ENCODE measurements at places on chromosomes 13 and 19. TPM values are rescaled to one million over a fixed set of nuclear protein-coding genes. Genes with fewer than 3 reads are reported as not detected.

The CCDC61 gene
- 3.0 TPM for total RNA-seq

The SLC10A2 gene
- not detected for total RNA-seq

The THSD8 gene
- total RNA-seq: not detected

The SLC25A41 gene
- 0.14 TPM for total RNA-seq

The HSD17B14 gene
- not detected for total RNA-seq

The ADM5 gene
- 5.5 TPM for total RNA-seq

The ASF1B gene
- 102 TPM for total RNA-seq

The NMRK2 gene
- 1.1 TPM for total RNA-seq

The CLEC17A gene
- 0.04 TPM for total RNA-seq

The RNF126 gene
- total RNA-seq: 38.8 TPM

DNA sequence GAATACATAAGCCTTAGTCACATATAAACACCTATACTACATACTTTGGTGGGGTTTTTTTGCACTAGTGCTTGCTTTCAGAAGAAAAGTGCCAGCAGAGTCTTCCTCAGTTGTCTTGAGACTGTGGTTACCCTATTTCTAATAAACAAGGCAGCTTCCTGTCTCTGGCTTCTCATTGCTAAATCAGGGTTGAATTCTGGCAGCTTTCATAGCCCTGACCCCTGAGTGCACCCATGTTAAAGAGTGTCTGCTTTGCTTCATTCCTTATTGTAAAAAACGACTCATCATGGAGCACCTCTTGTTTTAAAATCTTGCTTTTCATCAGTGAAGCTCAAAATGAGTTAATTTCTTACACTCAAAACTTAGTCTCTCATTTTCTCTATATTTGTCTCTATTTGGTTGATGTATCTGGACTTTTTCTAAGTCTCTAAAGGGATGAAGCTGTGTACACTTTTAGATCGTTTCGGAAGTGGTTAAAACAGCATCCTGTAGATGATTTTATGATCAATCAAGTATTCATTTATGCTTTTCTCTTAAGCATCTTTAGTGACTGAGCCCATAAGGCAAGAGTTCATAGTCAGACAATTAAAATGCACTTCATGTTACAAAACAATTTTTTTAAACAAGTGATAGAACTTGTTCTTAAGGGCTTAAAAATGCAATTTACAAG, 72.1 kb downstream of the KLF12 start:
- no peak for DNase-seq

DNA sequence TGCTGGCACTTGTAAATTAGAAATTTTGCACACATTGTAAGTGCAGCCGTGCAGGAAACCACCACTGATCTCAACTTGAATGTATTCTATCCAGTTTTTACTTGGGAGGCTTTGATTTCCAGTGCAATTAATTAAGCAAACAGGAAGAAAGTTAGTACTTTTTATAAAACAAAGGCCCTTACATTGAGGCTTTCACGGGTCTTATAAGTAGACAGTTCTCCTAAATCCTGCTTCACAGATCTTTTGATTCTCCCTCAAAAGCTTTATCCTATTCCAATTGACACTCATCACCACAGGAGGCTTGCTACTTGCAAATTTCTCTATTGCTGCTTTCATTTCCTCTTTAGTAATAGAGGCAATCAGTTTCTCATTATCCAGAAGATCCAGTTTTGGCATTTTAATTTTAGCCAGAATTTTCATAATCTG, 90.1 kb downstream of the ERCC5 start:
- DNase-seq: no peak

DNA sequence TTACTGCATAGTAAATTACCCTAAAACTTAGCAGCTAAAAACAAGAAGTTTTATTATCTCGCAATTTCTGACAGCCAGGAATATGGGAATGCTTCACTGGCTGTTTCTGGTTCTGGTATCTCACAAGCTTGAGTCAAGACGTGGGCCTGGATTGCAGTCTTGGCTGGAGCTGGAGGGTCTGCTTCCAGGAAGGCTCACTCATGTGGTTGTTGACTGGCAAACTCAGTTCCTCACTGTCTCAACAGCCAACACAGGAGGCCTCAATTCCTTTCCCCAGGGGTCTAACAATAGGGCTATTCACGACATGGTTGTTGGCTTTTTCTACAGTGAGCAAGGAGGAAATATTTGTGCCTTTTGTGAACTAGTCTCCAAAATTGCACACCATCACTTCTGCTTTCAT, 146.3 kb downstream of the GPC5 start:
- DNase-seq: peak; percentile 65

DNA sequence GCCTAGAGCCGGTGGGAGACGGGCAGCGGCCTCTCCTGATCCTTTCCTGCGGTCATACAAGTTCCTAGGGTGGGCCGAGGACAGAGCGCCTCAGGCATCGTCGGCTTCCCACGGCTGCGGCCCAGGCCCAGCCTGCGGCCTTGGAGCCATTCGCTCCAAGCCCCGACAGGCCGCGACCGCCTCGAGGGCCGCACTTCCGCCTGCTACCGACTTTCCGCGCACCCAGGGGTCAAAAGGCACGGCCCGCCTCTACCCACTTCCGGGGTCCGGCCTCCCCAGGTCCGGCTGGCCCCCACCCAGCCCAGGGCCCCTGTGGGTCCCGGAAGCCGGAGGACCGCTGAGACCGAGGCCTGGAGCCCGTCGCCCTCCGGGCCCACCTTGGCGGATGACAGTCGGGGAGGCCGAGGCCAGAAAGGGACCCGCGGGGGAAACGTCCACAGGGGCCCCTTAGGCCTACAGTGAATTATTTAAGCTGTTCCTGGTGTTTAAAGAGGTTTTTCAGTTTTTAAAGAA, 16.2 kb downstream of the ZIC2 start:
- DNase-seq: no peak

- DNase-seq: no peak
These were observed 34.3 kb downstream of the ELF1 start for GRCh38 chr13:40984668-40985366.

DNA sequence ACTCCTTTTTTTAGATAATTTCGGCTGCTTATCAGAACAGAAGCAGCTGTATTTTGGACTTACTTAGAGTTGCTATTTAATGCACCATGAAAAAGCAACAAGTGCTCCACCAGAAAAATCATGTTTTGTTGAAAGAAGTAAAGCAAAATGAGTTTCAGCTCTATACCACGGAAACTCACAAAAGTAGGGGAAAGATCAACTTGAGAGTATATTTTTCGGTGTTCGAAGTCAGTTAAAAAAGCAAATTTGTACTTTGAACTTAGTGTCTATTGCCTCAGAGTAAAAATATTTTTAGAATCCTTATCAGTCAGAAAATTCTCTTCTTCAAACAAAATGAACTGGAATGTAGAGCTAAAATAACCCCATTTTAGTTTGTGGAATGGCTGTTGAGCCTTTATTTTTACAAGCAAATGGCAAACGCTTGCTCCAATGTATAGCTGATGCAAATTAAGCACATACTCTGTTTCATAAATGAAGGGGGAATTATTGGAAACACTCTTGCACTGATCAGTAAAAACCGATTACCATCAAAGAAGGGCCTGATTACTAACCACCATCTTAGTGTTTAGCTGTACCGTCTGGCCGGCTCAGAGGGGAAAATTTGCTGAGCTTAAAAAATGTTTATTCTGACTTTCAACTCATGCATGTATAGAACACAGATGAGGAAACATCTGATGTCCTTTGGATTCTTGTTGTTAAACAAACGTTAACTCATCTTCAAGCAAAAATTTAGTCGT, 540.7 kb downstream of the GPC6 start:
- DNase-seq: no peak

GRCh38 chr13:98200211-98200878, 23.3 kb upstream of the RNF113B start:
- no peak for DNase-seq

- no peak for DNase-seq
These were observed 446.4 kb downstream of the COG6 start for GRCh38 chr13:40101708-40102359.

- no peak for DNase-seq
These were observed 2.4 kb upstream of the ZNF506 start for GRCh38 chr19:19823916-19824315.

DNA sequence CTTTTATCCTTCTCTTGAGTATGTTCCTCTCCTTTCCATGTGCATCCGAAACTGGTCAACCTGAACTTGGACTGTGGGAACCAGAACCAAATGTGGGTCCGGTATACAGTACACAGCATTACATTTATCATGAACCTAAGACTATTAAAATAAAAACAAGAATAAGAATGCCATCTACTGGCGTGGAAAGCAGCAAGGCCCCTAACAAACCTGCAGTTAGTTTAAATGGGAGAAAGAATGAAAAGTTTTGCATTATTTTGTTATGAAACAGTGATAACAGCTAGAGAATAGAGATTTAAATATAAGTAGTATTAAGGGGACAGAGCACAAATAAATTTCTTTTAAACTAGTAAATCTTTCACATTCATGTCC, 159.5 kb downstream of the RBM26 start:
- DNase-seq: no peak

GRCh38 chr19:38713227-38713649, 31.0 kb downstream of the CAPN12 start:
- peak; percentile 69 for DNase-seq

DNA sequence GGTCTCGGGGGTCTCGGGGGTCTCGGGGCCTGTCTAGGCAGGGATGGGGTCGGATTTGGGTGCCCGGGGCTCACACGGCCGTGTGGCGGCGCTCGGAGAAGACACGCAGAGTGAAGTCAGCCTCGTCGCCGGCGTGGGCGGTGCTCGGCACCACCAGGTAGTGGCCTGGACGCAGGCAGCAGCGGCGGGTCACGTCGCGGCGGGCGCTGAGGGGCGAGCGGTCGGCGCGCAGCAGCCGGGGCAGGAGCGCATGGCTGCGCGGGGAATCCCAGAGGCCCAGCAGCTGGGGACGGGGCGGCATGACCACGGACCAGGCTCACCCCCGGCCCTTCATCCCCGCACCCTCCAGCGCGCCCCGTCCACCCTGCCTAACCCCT, 8.2 kb downstream of the CAPN12 start:
- no peak for DNase-seq

DNA sequence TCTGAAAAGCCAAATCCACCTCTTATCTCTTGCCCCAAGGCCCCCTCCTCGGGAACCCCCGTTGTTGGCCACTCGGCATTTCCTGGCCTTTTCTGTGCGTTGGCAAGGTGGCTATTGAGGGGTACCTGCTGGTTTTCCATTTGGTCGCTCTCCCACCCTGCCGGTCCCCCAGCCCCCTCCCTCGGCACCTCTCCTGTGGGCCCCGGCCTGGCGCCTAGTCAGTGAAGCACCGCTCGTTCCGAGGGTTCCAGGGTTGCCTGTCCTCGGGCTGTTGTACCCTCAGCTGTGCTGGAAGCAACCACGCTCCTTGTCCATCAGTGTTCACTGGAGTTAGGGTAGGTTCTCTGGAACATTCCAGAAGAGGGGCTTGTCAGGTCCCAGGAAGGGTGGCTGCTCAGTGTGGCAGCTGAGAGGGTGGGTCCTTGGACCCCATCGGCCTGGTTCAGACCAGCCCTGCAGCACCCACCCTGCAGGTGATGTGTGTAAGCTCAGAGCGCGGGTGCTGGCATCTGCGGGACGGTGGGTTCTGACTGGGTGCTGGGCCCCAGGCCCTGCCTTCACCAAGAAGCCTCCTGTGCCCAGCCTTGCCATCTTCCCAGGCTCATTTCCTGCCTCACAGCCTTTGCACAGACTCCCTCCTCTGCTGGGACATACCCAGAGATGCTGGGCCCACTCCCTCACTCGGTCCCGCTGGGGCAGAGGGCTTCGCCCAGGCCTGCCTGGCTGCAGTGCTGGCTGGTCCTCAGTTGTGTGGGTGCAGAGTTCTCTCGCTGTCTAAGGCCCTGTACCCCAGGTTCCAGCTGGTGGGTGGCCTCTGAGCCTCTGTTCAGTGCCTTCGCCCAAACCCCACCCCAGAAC, 21.3 kb downstream of the NKPD1 start:
- DNase-seq: no peak

DNA sequence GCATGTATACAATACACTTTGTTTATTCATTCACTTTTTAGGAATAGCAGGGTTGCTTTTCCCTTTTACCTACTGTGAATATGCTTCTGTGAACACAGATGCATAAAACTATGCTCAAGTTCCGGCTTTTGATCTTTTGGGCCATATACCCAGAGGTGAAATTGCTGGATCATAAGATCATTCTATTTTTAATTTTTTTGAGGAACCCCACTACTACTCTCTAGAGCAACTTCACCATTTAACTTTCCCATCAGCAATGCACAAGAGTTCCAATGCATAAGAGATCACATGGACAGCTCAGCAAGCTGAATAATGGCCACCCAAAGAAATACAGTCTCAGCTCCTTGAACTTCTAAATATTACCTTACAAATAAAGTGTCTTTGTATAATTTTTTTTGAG, 17.0 kb upstream of the SIGLEC10 start:
- DNase-seq: no peak

DNA sequence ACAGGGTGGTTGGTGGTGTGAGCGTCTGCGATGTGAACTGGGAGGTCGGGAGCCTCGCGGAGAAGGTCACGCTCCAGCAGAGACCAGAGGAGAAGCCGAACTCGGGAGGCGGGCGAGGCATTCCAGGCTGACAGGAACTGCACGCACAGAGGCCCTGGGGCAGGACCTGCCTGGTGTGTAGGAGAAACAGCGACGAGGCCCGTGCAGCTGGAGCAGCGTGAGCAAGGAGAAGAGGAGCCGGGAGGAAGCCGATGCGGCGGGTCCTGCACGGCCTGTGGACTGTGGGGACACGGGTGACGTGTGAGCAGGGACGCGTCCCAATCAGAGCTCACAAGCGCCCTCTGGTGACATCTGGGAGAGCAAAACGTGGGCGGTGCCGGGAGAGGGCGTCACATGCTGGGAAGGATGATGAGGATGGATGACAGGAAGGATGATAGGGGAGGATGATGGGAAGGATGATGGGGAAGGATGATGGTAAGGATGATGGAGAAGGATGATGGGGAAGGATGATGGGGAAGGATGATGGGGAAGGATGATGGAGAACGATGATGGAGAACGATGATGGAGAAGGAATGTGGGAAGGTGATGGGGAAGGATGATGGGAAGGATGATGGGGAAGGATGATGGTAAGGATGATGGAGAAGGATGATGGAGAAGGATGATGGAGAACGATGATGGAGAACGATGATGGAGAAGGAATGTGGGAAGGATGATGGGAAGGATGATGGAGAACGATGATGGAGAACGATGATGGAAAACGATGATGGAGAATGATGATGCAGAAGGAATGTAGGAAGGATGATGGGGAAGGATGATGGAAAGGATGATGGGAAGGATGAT, 16.1 kb upstream of the MADCAM1 start:
- no peak for DNase-seq

- no peak for DNase-seq
These were observed 14.7 kb downstream of the CCDC169 start for GRCh38 chr13:36282821-36283432.

- no peak for DNase-seq
These were observed 11.3 kb upstream of the PNMA8A start for GRCh38 chr19:46482631-46483030.
